Pons (tissue), 1 donor: ENCODE measurements at places on chromosomes 6 and 20.

GRCh38 chr20:49612127-49612738 is 44.3 kb upstream of the PTGIS start:
- DNase-seq = peak; percentile 96

DNA sequence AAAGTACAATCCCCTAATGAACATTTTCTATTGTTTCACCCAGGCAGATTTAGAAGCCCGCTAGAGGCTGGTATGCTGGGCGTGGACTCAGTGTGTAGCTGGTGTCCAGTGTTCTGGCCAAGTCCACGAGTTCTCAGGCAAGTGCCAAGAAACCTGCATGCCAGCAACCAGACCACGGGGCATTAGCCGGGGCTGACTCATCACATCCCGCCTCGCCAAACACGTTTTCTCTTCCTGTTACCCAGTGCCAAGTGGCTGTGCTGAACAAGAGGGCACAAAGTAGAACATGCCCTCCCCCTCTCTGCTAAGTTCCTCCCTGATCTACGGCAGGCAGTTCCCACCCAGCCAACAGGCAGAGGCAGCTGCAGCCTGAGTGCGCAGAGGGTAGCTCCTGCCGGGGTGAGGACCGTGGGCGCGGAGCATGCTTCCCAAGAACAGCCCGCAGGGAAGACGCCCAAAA is 29.6 kb downstream of the RAMACL start:
- DNase-seq = peak; percentile 94

- DNase-seq = no peak
Measured at GRCh38 chr6:123213921-123214320, 217.9 kb downstream of the CLVS2 start.

- no peak for DNase-seq
Measured at GRCh38 chr6:155247618-155248007, 16.2 kb upstream of the CLDN20 start.

DNA sequence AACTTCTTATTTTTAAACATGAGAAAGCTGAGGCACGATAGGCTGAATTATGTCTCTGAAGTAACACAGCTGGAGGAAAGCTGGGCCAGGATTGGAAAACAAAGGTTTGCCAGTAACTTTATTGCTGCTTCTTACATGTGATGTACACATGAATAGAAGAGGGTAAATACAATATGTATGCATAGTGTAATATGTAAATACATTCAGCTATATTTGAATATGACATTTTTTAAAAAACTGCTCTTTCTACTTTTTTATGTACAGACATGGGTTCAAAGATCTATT is 90.2 kb downstream of the ADTRP start:
- DNase-seq = no peak
